CD4-positive, alpha-beta T cell (primary cell): ENCODE measurements at places on chromosomes 2 and 18. TPM values are rescaled to one million over a fixed set of nuclear protein-coding genes. Genes with fewer than 3 reads are reported as not detected.

GRCh38 chr2:175414882-175415487 lies 233.5 kb upstream of the ATP5MC3 start:
- no peak overlapping the region for H3K4me3 ChIP-seq
- H3K27ac ChIP-seq, result no peak overlapping the region
- H3K27me3 ChIP-seq, result no peaks in the 10 kb centered on the region

- H3K4me3 ChIP-seq, result no peak overlapping the region
- DNase-seq, result no peak
- H3K27ac ChIP-seq, result no peak overlapping the region
Observed at GRCh38 chr2:226725126-226725860, 74.3 kb downstream of the IRS1 start.

- H3K27ac ChIP-seq, result no peak overlapping the region
- no peaks in the 10 kb centered on the region for H3K36me3 ChIP-seq
- H3K27me3 ChIP-seq, result no peaks in the 10 kb centered on the region
- no peaks in the 10 kb centered on the region for H3K4me1 ChIP-seq
- DNase-seq, result no peak
- H3K4me3 ChIP-seq, result no peak overlapping the region
Observed at GRCh38 chr18:22307528-22307927, 110.2 kb downstream of the CTAGE1 start.

DNA sequence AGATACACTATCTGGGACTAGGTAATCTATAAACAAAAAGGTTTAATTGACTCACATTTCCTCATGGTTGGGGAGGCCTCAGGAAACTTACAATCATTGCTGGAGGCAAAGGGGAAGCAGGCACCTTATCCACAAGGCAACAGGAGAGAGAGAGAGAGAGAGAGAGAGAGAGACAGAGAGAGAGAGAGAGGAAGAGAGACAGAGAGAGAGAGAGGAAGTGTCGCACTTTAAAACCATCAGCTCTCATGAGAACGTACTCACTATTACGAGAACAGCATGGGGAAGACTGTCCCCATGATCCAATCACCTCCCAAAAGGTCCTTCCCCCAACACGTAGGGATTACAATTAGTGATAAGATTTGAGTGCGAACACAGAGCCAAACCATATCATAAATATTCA lies 253.5 kb upstream of the TRIB2 start:
- no peaks in the 10 kb centered on the region for H3K27me3 ChIP-seq
- H3K4me1 ChIP-seq, result no peaks in the 10 kb centered on the region
- H3K36me3 ChIP-seq, result no peaks in the 10 kb centered on the region

DNA sequence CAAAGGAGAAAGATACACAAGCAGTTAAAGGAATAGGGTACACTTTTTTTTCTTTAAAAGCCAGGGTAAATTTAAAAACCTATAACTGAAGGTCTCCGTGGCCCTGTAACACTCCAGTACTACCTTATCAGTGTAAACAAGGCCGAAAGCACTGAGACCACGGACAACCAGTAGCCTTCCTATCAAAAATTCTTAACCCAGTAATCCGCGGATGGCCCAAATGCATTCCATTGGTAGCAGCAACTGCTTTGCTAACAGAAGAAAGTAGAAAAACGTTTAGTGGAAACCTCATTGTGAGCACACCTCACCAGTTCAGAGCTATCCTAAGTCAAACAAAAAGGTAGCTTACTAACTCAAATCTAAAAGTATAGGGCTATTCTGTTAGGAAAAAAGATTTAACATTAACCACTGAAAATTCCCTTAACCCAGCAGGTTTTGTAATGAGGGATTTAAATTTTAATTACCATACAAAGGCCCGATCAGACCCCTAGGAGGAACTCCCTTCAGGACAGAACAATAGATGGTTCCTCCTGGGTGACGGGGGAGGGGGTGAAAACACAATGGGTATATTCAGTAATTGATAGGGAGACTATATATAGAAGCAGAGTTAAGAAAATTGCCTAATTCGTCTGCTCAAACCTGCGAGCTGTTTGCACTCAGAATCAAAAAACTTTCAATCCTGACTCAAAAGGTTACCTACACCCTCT lies 50.8 kb upstream of the CWC22 start:
- H3K27ac ChIP-seq, result no peak overlapping the region
- H3K27me3 ChIP-seq, result no peaks in the 10 kb centered on the region
- no peak overlapping the region for H3K4me3 ChIP-seq
- H3K4me1 ChIP-seq, result no peaks in the 10 kb centered on the region
- no peak for DNase-seq

GRCh38 chr2:151661625-151662024 lies 72.7 kb downstream of the NEB start:
- H3K27me3 ChIP-seq, result no peaks in the 10 kb centered on the region
- no peak for DNase-seq
- H3K4me3 ChIP-seq, result no peak overlapping the region
- no peaks in the 10 kb centered on the region for H3K4me1 ChIP-seq
- H3K27ac ChIP-seq, result no peak overlapping the region
- H3K36me3 ChIP-seq, result no peaks in the 10 kb centered on the region

GRCh38 chr2:55490554-55490953 lies 29.0 kb upstream of the CFAP36 start:
- DNase-seq, result no peak
- no peak overlapping the region for H3K27ac ChIP-seq
- no peak overlapping the region for H3K4me3 ChIP-seq
- H3K4me1 ChIP-seq, result no peaks in the 10 kb centered on the region
- H3K36me3 ChIP-seq, result no peaks in the 10 kb centered on the region

DNA sequence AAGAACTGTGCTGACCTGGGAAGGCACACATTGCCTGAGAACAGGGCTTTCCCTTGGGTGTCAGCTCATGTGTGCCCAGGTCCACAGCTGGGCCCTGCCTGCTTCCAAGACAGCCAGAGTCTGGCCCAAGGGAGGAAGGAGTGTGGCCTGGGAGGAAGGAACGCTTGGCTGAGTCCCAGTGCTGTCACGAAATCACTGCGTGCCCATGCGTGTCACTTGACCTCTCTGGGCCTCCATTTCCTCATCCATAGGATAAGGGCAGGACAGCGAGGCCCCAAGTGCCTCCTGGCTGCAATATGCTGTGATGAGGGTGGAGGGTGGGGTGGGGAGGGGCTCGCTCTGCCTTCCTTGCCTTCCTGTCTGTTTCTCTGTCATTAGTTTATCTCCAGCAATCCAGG lies 642 bp upstream of the KCNK3 start:
- H3K4me1 ChIP-seq, result peaks cover 10% of the 10 kb centered on the region
- H3K4me3 ChIP-seq, result no peak overlapping the region
- H3K36me3 ChIP-seq, result no peaks in the 10 kb centered on the region

GRCh38 chr2:176156301-176156806 lies 753 bp upstream of the HOXD3 start:
- H3K27me3 ChIP-seq, result peaks cover 96% of the 10 kb centered on the region
- H3K36me3 ChIP-seq, result no peaks in the 10 kb centered on the region
- H3K4me1 ChIP-seq, result peaks cover 25% of the 10 kb centered on the region
- DNase-seq, result no peak
- no peak overlapping the region for H3K4me3 ChIP-seq
- H3K27ac ChIP-seq, result no peak overlapping the region

DNA sequence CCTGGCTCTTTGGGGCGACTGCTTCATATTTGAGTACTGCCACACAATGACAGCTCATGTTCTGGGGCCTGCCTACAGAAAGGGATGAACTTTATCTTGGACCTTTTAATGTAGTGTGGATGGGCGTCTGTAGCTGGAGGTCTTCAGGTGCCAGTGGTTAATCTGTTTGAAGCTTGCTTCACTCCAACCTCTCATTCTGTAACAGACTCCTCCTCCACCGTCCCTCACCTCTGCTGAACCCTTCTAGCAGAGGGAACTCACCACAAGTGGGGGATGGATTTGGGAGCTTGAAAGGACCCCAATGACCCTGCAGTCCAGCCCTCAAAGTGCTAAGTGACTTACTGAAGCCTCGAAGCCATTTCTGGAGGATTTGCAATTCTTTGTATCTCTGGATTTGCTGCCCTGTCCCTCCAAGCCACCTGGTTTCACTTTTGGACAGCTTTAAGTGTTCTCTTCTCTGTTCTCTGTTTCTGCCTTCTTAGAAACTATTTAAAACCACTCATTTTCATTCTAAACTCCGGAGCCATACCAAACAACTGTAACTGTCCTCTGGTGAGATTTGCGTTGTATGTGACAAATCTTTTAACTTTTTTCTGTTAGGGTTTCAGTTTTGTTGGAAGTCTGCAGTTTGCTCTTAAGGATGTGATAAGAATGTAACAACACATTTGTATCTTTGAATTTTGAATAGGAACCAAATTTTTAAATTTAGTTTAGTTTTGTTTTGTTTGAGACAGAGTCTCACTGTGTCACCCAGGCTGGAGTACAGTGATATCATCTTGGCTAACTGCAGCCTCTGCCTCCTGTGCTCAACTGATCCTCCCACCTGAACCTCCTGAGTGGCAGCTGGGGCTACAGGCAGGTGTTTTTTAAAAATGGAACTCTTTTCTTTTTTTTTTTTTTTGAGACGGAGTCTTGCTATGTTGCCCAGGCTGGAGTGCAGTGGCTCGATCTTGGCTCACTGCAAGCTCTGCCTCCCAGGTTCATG lies 37.0 kb upstream of the CASP8 start:
- no peak for DNase-seq
- H3K4me1 ChIP-seq, result peaks cover 29% of the 10 kb centered on the region
- no peaks in the 10 kb centered on the region for H3K27me3 ChIP-seq
- no peak overlapping the region for H3K4me3 ChIP-seq
- H3K36me3 ChIP-seq, result peaks cover 16% of the 10 kb centered on the region

DNA sequence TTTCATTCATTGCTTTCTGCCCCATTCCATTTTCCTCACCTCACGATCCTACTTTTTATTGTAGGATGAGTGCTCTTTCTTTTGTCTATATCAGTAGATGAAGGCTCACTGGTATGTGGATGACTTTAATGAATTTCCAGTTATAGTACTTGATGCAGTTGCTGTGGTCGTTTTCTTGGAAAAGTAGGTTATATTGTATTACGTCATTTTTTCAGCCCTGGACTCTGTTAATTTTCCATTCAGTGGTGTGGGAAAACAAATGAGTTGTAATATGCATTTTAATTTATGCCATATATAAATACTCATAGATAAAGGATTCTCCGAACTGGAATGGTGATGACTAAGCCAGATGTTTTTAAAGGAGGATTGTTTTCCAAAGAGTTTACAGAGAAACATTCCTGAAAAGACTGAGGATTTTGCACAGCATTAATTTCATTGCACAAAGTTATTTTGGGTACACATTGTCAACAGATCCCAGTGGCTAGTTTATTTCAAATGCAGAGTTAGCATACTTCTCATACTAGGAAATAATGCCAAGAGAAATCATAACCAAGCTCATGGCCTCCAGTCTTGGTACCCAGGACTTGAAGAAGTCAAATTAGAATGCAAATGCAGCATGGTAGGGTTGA lies 189.7 kb downstream of the PAX3 start:
- no peaks in the 10 kb centered on the region for H3K36me3 ChIP-seq
- no peaks in the 10 kb centered on the region for H3K27me3 ChIP-seq
- no peak for DNase-seq
- H3K4me3 ChIP-seq, result no peak overlapping the region
- H3K4me1 ChIP-seq, result no peaks in the 10 kb centered on the region
- H3K27ac ChIP-seq, result no peak overlapping the region

GRCh38 chr18:59921384-59921891 lies 21.6 kb downstream of the PMAIP1 start:
- no peaks in the 10 kb centered on the region for H3K27me3 ChIP-seq
- no peak overlapping the region for H3K27ac ChIP-seq
- DNase-seq, result peak; percentile 63

- H3K27ac ChIP-seq, result no peak overlapping the region
- H3K4me3 ChIP-seq, result no peak overlapping the region
- H3K27me3 ChIP-seq, result no peaks in the 10 kb centered on the region
- peaks cover 75% of the 10 kb centered on the region for H3K36me3 ChIP-seq
Observed at GRCh38 chr2:69481421-69481820, 44.2 kb upstream of the NFU1 start.

CHRNA1 gene
- total RNA-seq, result 0.17 TPM

BUB1 gene
- total RNA-seq, result 1.6 TPM
